Aorta (tissue), 5 donors: ENCODE measurements at places on chromosomes 2 and 18.

DNA sequence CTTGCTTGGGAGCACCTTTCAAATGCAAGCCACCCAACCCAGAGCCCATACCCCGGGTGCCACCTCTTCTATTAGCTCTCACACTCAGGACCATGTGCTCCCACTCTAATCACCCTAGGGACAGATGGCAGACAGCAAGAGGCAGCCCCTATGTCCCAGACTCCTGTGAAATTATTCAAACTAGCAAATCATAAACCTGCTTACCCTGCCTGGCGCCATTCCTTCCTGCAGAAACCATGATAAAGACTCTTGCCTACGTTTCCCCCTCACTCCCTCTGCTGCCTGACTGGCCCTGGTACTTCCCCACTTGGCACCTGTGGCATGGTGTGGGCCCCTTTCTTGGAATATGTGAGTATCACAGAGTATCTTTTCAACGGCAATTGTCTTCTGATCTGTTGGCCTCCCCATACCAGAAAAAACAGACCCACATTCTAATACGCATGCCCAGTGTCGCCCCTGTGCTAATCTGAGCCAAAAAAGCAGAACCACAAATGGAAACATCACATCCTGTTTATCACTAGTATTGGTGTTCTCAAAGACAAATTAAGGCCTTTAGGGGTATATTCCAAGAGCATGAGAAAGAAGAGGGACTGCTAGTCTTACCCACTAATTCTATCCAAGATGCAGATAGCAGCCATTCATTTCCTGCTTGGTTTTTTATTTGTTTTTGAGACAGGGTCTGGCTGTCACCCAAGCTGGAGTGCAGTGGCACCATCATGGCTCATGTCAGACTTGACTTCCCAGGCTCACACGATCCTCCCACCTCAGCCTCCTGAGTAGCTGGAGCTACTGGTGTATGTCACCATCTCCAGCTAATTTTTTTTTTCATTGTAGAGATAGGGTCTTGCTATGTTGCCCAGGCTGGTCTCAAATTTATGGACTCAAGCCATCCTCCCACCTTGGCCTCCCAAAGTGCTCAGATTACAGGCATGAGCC is 44.1 kb upstream of the TTC39C start:
- DNase-seq = no peak

GRCh38 chr18:8706791-8707555 is 1.6 kb downstream of the MTCL1 start:
- DNase-seq = no peak

- no peak for DNase-seq
Observed at GRCh38 chr2:195575879-195576401, 81.1 kb upstream of the SLC39A10 start.

DNA sequence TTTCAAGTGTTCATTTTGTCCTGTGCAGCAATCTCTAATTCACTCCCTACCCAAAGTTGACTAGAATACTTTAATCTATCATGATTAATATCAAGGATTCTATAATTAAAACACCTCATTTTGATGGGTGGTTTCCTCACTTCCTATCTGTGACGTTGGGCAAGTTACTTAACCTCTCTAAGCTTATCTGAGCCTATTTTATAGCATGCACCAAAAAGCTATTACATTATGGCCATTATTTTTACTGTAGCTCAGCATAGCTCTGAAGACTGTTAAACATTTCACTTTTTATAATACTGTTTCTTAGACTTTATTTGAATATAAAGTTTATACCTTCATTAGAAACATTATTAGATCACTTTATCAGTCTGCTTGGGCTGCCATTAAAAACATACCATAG is 579.6 kb upstream of the NXPH2 start:
- no peak for DNase-seq

DNA sequence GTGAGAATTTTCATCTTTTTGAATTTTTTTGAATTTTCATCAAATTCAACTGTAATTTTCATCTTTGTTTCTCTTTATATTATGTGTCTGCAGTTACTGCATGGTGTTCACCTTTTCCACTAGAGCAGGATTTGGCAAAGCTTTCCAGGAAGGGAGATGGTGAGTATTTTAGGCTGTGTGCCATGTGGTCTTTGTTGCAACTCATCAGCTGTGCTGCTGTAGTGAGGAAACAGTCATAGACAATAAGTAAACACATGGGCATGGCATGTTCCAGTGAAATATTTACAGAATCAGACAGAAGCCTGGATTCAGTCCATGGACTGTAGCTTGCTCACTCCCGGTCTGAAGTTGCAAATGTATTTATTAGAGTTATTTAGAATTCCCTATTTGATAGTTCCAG is 120.4 kb downstream of the DCDC2C start:
- DNase-seq = no peak

- DNase-seq = no peak
Observed at GRCh38 chr2:69088466-69088865, 75.5 kb downstream of the ANTXR1 start.

DNA sequence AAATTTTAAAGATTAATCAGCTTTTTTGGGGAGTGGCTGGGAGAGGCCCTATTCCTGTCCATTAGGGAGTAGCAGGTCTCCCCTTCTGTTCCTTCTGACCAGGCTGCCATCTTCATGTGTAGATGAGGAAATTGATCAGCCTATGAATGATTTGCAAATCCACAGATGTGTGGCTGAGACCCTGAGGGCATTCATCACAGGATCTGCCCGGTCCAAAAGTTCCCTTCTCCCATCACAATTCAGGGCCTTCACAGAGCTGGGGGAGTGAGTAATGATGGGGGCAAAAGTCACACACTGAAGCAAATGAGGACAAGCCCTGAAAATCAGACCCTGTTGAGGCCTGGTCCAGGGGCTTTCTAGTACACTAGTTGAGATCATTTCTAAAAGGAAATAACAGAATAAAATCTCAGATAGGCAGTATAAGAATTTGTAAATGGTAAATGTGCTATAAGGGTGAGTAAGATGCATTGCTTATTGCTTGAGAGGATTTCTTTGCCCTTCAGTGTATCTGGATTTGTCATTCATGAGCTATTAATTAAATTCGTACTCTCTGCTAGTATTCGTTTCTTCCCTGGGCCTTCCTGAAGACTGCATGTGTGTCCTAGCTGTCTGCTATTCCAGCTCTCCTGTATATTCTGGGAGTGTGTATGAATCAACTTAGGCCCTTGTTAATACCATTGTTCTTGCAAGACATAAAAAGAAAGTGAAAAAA is 53.2 kb downstream of the SETBP1 start:
- DNase-seq = no peak

GRCh38 chr18:8229040-8229439 is 380.2 kb upstream of the RAB12 start:
- DNase-seq = no peak

- DNase-seq = no peak
Observed at GRCh38 chr2:202610380-202610779, 24.4 kb upstream of the FAM117B start.

DNA sequence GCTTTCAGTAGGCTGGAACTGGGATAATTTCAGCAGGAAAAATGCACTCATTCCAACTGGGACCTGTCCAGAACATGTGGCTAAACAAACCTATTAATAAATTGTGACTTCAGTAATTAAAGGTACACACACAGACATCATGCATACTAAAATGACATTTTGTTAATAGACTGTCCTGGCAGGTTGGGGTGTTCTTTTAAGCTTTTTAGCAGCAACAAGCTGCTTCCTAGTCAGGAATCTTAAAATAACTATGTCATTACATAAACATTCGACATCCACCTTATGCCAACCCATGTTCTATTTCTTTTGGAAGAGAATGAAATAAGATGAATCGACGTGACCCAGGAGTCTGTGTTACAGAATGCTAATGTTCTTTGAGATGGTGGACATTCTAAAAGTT is 435.7 kb downstream of the TXNL1 start:
- no peak for DNase-seq

GRCh38 chr2:144707736-144708326 is 187.9 kb upstream of the ZEB2 start:
- DNase-seq = no peak

DNA sequence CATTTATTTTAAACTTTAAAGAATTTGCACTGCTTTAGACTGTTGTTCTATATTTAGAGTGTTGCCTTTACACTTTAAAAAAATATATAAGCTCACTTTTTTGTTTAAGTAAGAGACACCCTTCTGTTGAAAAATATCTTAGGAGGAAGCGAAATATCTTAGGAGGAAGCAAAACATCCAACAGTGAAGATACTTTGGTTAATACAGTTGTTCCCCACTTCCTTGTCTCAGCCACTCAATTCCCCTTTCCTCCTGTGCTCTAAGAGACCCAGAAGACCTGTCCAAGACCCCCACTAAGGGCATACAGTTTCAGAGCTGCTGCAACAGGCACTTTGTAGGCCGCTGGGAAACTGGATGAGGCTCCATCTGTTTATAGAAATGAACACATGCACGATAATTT is 5.7 kb downstream of the SERPINB8 start:
- no peak for DNase-seq

DNA sequence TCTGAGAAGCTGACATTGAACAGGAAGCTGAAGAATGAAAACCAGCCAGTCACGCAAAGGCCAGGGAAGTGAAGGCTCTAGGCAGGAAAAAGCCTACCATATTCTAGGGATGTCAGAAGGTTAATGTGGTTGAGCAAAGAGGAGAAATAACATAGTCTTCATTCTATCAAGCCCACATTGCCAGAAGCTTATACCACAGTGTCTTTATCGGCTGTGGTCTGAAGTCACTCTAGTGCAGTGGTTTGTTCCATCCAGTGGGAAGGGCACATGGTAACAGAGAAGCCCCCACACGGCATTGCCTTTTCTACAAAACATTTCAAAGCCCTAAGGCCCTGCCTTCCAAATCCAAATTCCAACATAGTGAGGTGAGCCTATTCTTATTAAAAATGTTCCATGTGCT is 311.3 kb downstream of the TNS1 start:
- no peak for DNase-seq

DNA sequence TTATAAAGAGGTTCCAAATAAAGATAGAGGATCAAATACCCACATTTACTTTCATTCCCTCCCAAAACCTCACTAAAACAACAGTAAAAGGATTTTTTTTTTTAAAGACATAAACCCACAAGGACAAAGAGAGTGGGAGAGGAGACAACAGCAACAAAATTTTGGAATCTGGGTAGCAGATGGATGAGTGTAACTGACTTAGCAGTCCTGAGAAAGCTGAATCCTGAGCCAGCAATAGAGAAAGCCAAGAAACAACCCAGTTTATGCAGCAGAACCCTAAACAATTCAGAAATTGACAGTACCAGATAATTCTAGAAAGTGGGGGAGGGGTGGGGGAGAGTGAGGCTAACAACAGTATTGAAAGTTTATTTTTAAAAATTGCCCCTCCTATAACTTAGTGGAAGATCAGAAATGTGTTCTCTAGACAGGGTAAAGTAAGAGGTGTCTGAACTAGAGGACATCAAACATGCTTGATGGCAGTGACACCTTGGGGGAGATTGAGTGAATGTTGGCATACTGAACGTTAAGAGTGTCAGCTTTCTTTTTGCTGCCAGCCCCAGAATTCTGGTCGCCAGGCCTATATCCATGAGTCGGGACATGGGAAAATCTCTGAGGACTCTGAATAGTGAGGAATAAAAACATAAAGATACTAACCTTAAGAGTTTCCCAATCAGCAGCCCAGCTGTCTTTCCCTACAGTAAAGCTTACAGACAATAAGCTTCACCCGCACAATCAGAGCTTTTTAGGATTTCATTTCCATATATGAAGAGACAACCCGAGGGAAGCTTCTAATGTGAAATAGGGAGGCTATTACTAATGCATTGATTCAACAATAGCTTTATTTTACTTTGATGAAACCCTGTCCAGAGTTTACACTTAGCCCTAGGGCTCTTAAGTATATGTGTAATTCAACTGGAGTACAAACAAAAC is 128.0 kb upstream of the ALPP start:
- no peak for DNase-seq

GRCh38 chr2:33131749-33132148 is 185.0 kb downstream of the LTBP1 start:
- no peak for DNase-seq

GRCh38 chr2:341017-341542 is 53.2 kb upstream of the ALKAL2 start:
- DNase-seq = no peak

GRCh38 chr18:1394966-1395365 is 490.3 kb downstream of the ADCYAP1 start:
- no peak for DNase-seq

DNA sequence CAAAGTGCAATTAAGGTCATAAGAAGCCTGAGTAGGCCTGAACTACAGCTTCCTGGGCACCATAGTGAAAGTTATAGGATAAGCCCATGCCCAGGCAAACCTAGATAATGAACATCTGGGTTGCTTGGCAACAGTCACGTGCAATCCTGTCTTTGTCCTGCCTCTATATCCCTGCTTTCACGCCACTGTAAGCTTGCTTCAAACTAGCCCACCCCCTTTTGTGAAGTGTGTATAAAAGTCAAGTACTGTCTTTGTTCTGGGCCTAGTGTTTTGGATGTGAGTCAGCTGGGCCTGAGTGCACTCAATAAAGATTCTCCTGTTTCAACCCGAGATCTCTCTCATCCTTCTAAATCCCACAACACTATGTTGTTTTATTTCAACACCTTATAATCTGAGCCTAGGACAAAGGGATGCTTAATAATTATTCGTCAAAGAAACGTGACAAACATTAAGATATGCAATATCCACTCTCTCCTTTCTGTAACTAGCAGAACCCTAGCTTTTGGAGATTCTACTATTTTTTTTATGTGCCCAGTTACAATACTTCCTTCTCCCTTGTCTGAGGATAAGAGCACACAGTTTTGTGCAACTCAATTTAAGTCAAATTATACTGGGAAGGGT is 927.8 kb downstream of the SUCLG1 start:
- DNase-seq = no peak

DNA sequence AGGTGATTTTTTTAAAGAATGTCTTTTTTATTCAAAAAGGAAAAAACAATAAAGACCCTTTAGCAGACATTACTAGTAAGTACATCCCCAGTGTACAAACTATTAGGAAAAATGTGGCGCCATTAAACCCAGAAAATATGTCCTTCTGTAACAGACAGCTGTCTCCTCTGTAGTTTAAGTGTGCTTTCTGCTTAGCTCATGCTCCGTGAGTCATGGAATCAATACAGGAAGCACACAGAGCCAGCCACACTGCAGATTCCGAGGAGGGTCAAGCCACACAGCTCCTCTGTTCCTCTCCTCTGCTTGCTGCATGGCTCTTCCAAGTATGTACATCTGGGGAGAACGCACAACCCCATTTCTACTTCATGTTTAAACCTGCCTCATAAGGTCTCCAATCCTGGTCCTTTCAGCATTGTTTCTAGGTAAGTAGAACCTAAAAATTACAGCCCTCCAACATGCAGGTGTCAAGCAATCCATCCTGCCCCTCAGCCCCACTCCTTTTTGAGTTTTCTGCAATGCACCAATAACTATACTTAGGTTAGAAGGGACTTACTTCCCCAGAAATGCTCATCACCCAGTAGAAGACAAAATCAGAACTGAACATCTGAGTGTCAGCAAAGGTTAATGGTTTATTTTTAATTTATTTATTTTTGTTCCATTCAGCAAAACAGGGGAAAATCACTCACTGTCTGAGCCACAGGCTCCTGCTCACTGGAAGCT is 37.5 kb downstream of the ACVR1 start:
- DNase-seq = no peak
